ENCODE measurements at places on chromosomes 13 and 19. TPM values are rescaled to one million over a fixed set of nuclear protein-coding genes. Genes with fewer than 3 reads are reported as not detected.

Gene SLAIN1
- total RNA-seq: 10.5 TPM

DNA sequence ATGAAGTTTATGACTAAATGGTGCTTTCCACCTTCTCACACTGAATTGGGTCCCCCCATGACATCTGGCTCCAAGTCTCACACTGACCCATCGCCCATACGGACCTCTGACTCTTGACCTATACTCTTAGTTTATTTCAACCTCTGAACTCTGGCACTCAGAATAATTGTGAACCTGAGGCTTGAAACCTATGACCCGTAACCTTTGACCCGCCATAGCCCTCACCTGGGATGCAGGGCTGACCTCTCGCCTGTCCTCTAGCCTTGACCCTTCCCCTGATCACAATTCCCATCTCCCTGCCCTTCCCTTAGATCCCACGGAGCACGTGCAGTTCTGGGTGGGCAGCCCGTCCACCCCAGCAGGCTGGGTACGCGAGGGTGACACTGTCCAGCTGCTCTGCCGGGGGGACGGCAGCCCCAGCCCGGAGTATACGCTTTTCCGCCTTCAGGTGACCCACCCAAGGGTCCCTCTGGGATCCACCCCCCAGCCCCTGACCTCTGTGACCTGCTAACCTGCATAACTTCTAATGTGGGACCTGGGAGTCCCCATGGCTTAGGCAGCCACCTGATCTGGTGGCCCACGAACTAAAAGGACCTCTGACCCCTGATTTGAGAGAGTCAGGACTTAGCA, 5.1 kb downstream of the BCAM start:
- no peak for DNase-seq

DNA sequence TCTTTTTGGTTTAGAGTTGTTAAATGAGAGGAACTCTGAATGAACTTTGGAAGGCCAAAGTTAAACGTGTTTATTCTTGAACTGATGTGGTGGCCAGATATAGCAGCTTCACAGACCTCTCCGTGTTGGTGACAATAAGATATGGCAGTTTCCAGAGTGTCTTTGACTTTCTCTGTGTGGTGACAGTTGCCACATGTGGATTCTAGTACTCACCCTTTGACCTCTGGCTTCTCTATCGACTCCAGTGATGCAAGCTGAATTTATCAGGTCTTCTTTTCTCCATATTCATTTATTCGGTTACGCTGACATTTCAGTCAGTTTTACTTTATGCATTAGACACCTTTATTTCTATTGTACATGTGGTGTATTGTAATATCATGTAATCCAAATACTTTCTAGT, 1469.5 kb downstream of the SLITRK1 start:
- no peak for DNase-seq

DNA sequence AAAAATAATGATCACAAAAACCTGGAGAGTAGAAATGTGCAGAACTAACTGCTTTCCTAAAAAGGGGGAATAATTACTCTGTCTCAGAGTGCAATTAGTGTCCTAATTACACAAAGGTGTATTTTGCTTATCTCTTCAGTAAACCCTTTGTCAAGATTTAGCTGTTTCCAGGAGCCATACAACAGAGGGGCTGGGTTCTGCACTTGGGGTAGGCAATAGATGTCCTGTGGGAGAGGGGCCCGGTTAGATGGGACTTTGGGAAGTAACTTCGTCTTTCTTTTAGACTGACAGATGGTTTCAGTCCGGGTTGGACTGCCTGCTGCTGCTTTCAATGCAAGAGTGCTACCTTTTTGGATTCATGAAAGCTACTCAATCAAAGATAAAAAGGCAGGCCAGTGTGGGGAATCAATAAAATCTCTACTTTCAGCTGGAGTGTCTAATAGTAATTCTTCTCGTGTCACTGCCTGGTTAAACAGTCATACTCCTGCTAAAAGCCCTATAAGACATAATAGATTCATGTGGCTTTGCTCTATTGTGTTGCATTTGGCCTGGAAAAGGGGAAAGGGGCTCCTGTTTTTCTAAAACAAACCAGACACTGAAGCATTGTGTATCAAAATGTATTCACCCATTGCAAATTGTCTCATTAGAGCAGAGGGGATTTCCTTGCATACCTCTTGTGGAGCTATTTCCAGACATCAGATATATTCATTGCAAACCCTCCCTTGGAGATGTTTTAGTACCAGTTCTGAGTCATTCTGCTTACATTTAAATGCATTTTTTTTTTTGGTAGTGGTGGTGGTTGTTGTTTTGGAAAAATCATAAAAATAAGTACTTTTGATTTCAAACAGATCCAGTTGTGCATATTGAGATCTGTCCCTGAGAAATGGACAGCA, 83.3 kb upstream of the PCDH8 start:
- DNase-seq: no peak

- DNase-seq: peak; percentile 49
Measured at GRCh38 chr13:44259045-44260027, 114.3 kb upstream of the SERP2 start.

Gene KANK3
- total RNA-seq: 13.0 TPM

- DNase-seq: no peak
Measured at GRCh38 chr13:59409211-59409610, 754.5 kb downstream of the DIAPH3 start.

- DNase-seq: no peak
Measured at GRCh38 chr13:42924344-42924743, 67.7 kb downstream of the EPSTI1 start.

GRCh38 chr19:55495646-55496349, 7.6 kb downstream of the SSC5D start:
- DNase-seq: no peak

Gene KCNN4
- 2.8 TPM for total RNA-seq

GRCh38 chr13:52446265-52446664, 4.2 kb downstream of the VPS36 start:
- no peak for DNase-seq

Gene VRK3
- total RNA-seq: 33.4 TPM

DNA sequence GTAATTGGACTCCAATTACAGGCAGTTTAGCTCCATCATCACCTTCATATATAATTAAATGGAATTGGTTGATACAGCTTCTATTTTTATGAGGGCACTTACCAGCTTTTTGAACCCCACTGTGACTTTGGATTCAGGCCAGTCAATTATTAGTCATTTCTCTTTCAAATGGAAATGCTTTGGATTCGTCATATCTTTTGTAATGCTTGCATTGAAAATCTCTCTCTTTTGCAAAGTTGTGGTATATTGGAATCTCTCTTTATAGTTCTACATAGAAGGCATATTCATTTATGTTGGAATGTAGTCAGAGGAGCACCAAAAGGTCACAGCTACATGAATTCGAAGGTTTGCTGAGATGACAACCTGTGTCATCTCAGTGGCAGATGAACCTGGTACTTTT, 1074.3 kb upstream of the SLC10A2 start:
- DNase-seq: no peak

- DNase-seq: no peak
Measured at GRCh38 chr19:5058521-5059212, 89.8 kb downstream of the KDM4B start.

Gene DLL3
- total RNA-seq: not detected

Gene CEACAM1
- 2.2 TPM for total RNA-seq

Gene RAB3A
- total RNA-seq: 1.9 TPM

Gene RXFP2
- 3.0 TPM for total RNA-seq

GRCh38 chr19:13398780-13399726, 107.2 kb downstream of the CACNA1A start:
- DNase-seq: no peak

DNA sequence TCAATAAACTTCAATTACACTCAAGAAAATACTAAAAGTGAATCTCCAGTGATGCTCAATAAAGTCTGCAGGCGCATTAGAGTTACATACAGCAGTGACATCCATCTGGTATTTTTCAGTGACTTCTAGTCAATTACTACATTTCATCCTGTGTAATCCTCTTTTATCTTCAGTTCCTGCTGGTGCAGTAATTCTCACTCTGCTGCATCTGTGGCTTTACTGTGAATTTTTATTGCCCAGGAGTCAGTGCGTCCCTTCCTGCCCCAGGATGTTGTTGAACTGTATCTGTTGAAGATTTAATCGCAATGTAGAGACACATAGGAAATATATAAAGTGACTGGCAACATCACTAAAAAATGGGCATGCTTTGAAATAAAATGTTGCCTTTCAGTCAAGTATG, 196.3 kb upstream of the TMTC4 start:
- DNase-seq: no peak

DNA sequence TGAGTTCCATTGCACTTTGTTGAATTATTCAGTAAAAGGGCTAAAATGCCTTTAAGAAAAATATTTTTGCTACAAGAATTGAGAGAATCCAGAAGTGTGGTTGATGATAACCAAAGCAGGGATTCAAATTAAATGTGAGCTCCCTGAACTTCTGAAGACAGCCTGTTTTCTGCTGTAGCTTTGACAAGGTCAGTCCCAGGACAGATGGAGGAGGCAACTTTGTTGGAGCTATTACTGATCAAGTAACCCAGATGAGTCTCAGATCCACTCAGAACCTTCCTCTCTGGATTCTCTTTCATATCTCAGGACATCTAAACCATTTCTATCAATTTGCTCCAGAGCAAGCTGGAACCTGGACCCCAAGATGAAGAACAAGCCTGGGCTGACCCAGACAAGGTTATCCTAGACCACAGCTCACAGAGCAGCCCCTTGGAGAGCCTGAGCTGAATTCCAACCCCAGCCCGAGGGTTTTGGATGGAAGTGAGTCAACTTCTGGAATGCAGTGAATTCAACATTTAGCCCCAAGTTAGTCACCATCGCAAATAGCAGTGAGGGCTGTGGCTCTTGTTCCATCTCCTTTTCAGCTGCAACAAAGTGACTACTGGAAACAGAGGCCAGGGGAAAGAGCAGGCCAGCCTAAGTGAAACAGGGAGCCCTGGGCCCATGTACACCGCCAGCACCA, 137.8 kb upstream of the TSC22D1 start:
- peak; percentile 14 for DNase-seq

Gene KLK12
- not detected for total RNA-seq

GRCh38 chr13:111165241-111166010, 50.3 kb downstream of the ARHGEF7 start:
- DNase-seq: no peak

- no peak for DNase-seq
Measured at GRCh38 chr13:36665630-36666029, 8.2 kb upstream of the SERTM1 start.

Gene IL11
- total RNA-seq: not detected

- DNase-seq: no peak
Measured at GRCh38 chr13:29496241-29496712, 99.2 kb downstream of the SLC7A1 start.

Data from thoracic aorta (tissue), 2 donors.